Left colon (tissue), 2 donors: ENCODE measurements at places on chromosomes 1 and 21.
A peak's percentile ranks its signal among the peaks of the same experiment; 100 is the strongest.

- no peak for DNase-seq
These were observed 2.3 kb upstream of the SCYL3 start for GRCh38 chr1:169896013-169896412.

DNA sequence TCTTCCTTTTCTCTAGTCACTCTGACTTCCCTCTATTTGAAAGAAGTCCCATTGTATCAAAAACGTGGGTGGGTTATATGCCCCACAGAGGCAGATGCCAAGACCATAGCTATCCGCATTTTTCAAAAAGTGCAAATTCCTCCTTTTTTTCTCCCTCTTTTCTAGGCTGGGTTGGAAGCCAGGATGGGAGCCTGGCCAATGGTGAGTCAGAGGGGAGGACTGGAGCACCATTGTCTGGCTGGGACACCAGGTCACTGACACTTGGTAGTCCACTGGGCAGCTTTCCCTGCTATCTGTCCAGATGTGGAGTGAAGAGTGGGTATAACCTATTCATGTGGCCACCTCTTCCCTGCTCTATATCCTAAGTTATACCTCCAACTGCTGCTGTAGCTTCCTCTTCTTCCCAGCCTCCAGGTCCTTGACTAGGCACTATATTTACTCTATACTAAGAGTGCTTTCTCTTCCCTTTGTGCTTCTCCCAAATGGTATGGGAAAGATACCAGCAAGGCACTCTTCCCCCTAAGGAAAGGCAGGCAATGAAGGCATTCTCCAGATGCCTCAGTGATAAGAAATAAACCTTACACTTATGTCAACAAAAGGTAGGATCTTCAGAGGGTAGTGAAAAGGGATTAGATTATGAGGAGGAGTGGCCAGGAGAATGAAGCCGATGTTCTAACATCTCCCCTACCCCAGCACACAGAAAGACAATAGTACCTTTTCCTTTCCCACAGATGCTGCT lies 12.9 kb downstream of the PI4KB start:
- peak; percentile 46 for DNase-seq

DNA sequence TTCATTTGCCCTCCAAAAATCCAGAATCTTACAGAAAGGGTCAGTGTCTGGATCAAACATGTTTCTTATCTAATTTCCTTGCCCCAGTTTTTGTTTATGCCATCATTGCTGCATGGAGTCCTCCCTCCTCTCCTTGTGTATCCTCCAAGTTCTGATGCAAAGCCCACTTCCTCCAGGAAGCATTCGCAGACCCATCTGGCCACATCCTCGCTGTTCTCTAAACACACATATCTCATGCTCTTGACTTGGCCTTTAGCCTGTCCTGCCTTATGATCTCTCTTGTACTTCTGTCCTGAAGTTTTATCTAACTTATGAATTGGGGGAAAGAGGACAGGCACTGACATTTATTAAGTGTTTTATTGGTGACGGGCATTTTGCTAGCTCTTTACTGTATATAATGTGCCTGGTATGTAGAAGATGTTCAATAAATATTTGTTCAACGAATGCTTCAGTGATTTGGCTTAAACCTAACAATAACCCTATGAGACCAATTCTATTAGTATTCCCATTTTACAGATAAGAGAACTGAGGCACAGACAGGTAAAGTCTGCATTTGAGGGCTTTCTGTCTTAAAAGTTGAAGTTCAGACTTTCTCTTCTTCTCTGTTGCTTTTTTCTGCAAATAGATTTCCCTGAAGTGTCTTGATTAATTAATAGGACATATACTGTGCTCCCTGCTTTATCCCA lies 19.2 kb upstream of the ID3 start:
- DNase-seq: no peak

- DNase-seq: no peak
These were observed 576.1 kb upstream of the ZRANB2 start for GRCh38 chr1:71656902-71657301.

- DNase-seq: no peak
These were observed 59.6 kb upstream of the PRDX6 start for GRCh38 chr1:173417563-173417962.

DNA sequence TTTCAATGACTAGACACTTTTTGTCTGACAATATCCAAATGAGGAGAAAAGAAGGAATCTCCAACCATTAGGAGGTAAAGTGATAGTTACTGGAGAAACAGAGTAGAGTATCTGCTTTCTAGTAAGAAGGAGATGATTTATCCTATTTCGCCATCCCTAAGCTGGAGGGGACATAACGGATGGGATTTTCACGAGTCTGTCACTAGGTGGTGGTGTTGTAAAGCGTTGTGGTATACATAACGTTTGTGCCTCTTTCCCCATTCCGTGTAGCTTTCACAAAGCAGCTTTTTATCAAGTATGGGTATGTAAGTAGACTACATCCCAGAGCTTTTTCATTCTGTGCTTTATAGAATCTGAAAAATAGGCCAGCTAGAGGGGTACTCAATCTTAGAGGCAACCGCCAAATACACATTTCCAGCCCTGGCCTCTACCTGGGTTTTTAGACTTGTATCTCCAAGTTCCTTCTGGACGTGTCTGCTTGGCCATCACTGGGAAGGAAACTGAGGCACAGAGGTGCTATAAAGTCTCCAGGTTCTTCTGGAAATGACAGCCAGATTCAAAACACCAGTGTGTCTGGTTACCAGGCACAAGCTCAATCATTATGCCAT lies 33.3 kb upstream of the FAM3B start:
- DNase-seq: no peak

DNA sequence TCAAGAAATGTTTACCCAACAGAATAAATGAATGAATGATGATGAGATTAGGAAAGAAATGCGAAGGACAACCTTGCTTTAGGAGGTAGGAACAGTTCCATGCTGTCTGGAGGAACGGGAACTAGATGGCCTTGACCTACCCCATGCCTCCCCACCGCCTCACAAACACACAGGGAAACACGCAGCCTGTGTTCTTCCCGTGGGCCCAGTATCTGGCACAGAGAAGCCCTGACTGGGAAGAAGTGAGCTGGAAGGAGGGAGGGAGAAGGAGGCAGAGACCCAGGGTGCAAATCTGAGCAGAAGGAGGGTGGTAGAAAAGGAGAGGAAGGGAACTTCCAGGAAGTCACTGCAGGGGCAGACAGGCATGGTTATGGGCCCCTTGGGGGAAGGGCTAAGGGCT lies 3.5 kb upstream of the ADORA1 start:
- DNase-seq: no peak

DNA sequence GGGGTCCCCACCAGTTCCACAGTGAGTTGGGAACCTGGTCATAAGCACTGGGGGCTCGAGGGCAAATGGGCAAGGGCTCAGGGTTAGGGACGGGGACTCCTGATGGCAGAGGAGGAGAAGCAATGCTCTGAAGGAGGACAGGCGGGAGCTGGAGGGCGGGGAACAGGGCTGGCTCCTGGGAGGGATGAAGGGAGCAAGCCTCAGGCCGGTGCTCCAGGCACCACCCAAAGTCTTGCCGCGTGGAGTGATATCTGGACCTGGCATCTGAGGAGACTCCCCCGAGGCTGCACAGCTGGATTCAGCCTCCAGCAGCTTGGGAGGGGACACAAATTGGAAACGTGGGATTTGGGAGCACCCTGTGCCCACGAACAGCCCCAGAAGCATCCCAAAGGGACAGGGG lies 11.0 kb downstream of the MEGF6 start:
- no peak for DNase-seq

DNA sequence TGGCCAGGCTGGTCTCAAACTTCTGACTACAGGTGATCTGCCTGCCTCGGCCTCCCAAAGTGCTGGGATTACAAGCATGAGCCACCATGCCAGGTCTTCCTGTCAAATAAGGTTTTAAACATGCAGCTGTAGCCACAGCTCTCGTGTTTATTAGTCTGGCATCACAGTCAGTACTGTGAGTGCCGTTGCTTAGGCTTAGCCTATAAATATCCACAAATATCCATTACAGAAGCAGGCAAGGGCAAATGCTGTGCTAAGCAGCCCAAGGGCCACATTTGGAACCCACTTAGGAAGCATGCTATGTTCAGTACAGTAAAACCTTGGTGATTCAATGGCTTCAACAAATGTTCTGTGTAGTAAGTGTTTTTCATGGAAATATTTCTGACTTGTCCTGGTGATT lies 75.9 kb downstream of the KIF1B start:
- no peak for DNase-seq

GRCh38 chr1:54352755-54353154 lies 53.4 kb downstream of the SSBP3 start:
- DNase-seq: no peak

GRCh38 chr21:38307771-38308531 lies 51.2 kb downstream of the KCNJ15 start:
- no peak for DNase-seq

- no peak for DNase-seq
These were observed 680.8 kb downstream of the MATN1 start for GRCh38 chr1:30042438-30043147.

DNA sequence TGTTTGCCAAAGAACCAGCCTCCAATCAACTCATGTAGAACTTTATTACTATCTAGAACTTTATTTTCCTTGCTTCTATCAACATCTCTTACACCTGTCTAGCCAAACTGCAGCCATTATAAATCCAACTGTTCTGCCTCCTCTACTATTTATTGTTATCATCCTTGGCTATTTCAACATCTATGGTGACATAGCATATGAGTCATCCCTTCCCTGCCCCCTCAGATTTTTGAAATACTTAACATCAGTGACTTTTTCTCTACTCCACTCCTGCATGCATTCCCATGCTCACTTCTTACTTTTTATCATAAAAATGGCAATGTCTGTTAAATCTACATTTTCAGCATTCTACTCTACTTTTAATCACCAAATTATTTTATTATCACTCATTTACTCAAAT lies 544.9 kb upstream of the NEGR1 start:
- no peak for DNase-seq

DNA sequence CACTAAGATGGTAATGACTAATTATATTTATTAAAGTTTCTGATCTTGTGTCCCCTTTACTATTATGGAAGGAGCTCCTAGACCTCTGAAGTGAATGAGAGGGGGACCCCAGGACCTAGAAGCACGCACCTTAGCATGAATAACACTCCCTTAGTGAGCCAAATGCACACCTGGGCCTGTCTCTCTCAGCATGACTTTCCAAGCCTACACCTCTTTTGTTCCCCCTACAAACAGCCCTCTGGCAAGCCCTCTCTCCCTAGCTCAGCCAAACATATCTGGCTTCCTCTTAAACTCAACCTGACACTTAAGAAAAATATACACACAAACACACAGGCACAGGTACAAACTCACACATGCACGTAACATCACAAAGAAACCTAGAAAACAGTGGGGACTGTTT lies 7.3 kb upstream of the CTH start:
- no peak for DNase-seq

DNA sequence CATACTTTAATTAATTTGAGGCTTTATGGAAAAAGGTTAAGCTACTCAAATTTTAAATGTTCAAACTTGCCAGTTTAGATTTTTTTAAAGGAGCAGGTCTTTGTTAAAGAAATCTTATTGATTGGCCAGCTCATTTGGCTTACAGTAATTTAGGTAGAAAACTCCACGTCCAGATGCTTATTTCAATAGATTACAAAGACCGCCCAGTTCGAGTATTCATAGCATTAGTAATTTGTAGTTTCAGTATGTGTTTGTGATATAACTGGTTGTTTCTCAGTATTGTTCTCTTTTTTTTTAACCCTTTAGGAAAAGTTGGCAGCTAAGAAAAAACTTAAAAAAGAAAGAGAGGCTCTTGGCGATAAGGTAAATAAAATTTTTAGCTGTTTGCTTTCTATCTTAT lies 1.6 kb downstream of the RPF1 start:
- DNase-seq: no peak

- DNase-seq: no peak
These were observed 86.8 kb upstream of the GCLM start for GRCh38 chr1:93995837-93996536.

DNA sequence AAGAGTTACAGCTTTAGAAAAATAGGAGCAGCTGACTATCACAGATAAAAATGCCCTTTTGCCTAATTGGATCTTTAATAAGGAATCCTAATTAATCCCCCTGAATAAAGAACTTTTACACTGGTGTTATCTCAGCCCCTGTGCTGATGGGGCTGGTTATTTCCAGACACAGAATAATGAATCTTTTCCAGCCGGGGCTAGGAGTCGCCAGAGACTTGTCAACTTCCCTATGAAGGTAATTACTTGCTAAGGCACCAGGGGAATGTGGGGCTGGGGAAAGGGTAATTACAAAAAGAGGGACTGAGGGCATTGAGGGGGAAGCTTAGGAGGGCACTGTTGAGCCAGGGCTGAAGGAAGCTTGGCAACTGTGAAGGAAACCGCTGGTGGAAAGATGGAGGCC lies 34.5 kb downstream of the HMGB4 start:
- DNase-seq: no peak

- no peak for DNase-seq
These were observed 345.1 kb upstream of the SNX7 start for GRCh38 chr1:98316286-98316905.

DNA sequence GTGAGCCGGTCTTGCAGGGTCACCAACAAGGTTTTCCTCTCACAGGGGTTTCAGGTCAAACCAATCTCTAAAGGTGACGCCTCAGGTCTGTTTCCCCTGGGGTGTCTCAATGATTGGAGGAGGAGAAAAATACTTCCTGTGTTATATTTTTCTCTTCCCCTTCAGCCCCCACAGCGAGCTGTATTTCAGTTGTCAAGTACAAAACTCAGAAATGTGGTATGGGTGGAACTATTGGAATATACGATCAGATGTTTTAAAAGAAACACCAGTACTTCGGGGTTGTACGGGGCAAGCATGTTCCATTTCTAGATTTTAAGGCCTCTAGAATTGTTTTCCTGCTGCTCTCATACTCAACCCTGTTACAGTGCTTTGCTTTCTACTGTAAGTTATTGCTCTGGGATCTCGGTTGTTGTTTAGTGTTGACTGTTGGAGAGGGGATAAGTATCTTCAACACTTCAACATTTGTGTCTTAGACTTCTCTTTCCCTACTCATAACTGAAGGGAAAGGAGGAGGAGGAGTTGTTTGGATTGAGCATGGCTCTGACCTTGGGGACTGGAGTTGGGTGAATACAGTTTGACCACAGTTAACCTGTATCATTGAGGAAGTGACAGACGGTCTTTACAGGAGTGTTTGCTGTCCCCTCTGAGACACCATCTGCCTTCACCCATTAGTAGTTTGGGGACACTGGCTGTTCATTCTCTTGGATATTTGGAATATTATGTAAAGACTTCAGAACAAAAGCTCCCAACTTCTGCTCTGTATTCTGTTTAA lies 2.0 kb downstream of the MAPKAPK2 start:
- DNase-seq: no peak

DNA sequence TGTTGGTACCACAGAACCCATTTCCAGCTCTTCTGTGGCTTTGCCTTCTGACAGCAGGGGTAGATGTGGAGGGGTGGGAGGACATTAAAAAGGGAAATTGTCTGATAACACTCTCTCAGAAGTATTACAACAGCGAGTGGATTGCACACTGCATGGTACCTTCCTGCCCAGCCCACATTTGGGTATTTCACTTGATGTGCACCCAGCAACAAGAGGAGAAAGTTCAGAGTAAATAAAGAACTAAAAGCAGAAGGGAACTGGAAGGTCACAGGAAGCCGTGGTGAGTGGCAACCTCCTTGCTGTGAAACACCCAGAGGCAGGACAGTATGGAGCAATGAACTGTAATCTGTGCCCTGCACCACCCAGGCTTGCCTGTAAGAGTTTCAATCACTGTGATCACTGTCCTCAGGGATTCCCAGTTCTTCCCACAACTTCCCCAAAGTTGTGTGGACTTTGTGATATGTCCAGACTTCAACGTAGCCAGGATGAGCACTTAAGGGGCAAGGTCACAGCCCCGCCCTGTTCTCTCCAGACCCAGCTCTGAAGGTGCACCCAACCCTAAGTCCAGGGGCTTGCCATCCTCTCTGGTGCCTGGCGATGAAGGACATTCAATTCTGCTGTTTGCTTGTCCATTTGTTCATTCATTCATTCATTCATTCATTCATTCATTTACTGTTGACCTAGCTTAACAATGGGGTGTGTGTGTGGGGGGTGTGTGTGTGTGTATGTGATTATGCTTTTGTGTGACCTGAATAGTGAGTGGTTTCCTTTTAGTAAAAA lies 18.7 kb upstream of the F5 start:
- no peak for DNase-seq
